ENCODE measurements at places on chromosomes 3 and 15. TPM values are rescaled to one million over a fixed set of nuclear protein-coding genes. Genes with fewer than 3 reads are reported as not detected.

DNA sequence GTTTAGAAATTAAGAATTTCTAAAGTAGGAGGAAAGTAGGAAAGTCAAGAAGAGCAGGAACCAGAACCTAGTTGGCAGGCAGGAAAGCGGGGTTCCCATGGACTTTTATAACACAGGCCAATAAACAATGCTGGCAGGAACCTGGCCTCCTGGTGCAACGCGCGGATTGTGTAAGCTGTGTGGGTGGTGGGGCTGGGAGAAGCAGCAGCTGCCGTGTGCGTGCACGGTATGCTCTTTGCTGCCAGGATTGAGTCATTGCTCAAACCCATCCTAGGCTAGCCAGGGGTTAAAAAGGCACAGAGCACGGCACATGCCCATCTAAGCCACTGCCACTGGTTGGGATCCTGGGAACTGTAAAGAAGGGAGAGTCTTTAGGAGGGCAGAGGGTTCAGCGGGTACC is 209.9 kb upstream of the RGMA start:
- DNase-seq = no peak

DNA sequence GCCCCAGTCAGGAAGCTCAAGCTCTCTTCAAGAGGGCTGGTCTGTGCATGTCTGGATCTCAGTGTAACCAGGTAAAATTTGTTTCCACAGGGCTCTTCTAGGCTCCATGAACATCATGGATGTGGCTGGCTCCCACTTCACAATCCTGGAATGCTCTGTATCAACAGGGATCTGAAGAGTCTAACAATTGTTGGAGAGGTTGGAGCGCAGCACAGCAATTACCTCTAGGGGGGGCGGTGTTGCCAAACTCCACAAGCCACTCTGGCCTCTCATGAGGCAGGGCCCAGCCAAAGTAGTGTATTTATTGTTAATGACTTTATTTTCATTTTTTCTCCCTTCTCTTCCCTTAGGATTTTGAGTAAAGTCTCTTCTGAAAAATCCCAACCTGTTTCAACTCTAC is 6.1 kb upstream of the EIF2B5 start:
- peak; percentile 52 for DNase-seq

DNA sequence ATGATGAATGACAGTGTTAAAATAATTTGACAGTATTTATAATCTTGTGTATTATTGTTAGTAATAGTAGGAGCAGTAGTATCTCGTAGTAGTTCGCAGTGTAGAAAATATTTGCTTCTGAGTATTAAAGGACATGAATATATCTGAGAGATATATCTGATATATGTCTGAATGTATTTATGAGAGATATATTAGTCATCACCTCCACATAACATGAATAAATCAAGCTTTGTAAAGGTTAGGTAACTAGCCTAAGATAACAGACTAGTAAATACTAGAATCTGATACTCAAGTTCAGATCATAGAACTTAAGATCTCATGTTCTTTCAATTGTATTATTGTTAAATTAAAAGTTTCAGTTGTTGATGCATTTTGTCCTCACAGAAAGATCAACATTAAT is 130.5 kb downstream of the UBE2E2 start:
- DNase-seq = no peak

DNA sequence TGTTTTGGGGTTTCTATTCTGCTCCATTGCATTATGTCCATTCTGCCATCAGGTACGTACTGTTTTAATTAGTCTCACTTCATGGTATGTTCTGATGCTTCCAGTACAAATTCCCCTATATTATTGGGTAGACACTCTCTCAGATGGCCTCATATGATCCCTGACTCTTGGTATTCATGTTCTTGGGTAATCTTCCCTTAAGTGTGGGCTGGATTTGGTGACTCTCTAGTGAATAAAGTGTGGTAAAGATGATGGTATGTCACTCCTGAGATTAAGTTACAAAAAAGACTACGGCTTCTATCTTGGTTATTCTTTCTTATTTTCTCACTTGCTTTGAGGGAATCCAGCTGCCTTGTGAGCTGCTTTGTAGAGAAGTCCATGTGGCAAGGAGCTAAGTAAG is 89.6 kb upstream of the TBC1D5 start:
- no peak for DNase-seq

DNA sequence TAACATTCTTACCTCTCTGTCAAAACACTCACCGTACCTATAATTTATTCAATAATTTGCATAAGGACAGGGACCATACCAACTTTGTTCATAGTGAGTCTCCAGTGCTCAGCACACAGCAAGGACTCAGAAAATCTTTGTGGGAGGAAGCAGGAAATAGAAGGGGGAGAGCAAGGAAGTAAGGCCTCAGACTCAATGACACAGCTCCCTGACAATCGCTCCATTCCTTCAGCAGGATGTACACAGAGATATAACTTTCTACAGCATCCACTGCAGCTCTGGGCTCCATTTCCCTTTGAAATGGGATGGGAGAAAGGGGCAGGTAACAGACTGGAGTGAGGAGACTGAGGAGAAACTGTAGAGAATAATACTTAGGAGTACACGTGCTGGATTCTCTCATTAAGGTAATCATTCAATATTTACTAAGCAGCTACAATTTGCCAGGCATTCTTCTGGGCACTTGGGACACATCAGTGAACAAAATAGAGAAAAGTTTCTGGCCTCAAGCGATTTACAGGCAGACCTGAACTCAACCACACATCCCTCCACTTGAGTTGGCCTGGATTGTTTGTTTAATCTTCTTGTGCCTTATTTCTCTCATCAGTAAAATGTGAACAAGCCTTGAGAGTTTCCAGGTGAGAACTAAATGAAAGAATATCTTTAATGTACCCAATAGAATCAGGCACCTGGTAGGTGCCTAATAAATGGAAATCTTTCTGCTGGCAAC is 330.3 kb upstream of the THBS1 start:
- DNase-seq = no peak

The SNTN gene
- total RNA-seq = not detected

The P2RY12 gene
- not detected for total RNA-seq

DNA sequence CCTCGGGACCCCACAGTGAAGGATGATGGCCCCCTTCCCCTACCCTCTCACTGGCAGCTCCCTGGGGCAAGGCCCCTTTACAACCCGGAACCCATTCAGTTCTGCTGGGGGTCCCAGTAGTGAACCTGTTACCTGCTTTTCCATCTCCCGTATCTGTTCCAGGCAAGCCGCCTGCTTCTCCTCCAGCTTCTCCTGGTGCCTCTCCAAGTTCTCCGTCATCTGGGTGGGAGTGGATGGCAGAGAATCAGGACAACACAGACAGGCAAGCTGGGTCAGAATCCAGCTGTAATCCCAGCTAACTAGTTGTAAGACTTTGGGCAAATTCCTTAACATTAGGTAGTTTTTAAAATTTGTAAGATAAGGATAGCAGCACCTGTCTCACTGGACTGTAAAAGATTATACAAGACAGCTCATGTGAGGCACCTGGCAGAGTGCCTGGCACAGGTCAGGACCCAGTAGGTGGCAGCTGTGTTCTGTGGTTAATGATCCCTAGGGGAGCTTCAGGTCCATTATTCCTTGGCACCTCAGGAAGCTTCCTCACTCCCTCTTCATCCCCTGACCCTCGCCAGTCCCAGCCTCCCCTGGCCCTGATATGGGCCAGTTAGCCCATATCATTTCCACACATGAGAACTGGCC is 6.4 kb upstream of the ANKRD63 start:
- DNase-seq = no peak

The PLA2G4D gene
- total RNA-seq = not detected

The TNFAIP8L3 gene
- 2.3 TPM for total RNA-seq

DNA sequence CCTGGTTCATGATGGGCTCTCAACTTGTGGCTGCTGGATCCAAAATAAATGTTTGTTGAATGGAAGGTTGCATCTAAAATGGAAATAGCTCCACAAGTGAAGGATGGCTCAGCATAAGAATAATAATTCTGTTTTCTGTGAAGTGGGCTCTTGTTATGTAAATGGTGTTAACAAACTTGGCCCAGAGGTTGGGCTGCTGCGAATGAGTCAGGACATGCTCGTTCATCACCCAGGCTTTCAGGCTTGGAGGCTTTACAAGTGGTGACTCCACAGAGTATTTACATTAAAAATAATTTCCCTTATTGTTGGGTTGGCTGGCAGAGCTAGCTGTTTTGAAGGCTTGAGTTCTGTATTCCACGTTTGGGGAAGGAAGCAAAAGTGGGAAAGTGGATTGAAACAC is 60.5 kb downstream of the ITGB5 start:
- peak; percentile 81 for DNase-seq

The ZBTB47 gene
- 13.0 TPM for total RNA-seq
